Fibroblast of gingiva (primary cell): ENCODE measurements at places on chromosomes 5 and 9.

DNA sequence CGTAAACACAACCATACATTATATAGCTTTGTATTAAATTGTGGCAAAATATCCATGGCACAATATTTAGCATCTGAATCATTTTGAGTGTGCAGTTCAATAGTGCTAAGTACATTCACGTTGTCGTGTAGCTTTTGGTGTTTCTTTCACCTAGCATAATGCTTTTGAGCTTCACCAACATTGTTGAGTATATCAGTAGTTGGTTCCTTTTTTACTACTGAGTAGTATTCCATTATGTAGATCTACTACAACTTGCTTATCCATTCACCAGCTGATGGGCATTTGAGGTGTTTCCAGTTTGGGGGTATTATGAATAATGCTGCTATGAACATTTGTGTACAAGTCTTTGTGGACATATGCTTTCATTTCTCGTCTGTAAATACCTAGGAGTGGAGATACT, 27.3 kb upstream of the CTNNAL1 start:
- DNase-seq, result no peak

DNA sequence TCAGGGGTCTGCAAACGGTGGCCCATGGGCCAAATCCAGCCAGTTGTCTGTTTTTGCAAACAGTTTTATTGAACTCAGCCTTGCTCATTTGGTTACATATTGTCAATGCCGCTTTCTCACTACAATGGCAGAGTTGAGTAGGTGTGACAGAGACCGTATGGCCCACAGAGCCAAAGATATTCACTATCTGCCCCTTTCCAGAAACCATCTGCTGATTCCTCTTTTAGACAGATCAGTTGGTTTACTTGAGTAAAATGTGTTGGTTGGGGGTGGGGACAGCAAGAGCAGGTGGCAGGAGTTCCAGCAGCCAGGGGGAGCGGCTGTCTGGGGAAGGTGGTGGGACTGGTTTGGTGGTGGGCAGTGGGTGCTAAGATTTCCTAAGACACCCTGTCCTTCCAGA, 54.8 kb downstream of the COL27A1 start:
- DNase-seq, result no peak

- DNase-seq, result no peak
These were observed 25.1 kb downstream of the NAIF1 start for GRCh38 chr9:128042043-128042442.

- DNase-seq, result no peak
These were observed 455.1 kb upstream of the RGMB start for GRCh38 chr5:98318386-98318785.

- peak; percentile 49 for DNase-seq
These were observed 24.2 kb downstream of the POU5F2 start for GRCh38 chr5:93717162-93717561.
